NCI-H1417 treated with DMSO at 0.1 percent for 48 hours (cell line): ENCODE measurements at places on chromosomes 7 and 10.

DNA sequence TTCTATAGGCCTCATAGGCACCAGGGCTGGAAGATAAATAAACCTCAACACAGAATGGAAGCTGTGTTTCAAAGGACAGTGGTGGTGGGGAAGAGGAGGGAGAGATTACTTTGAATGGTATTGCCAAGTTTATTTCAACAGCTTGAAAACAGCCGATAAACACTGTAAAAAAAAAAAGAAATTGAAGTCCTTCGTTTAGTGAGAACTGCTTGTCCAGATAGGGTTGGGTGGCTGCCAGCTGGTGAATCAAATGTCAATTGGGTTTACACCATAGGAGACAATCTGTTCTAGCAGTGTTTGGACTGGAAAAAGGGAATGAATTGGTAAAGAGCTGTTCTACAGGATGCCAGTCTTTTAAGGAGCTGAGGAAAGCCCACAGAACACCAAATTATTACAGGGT is 254.8 kb downstream of the PHF14 start:
- DNase-seq, result no peak

DNA sequence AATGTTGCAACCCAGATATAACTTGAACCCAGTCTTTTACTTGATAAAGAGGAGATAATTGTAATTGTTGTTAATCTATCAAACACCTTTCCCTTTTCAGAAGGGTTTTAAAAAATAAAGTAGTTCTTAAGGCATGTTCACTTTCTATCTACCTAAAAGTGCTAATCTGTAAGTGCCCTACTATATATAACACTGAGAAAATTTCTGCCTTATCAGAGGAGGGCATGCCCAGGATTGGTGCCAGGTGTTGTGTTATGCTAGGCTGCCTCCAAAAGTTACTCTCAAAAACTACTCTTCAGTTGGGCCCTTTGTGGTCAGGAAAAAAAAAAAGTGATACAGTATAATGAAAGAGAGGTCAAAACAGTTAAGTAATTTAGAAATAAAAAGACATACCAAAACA is 36.3 kb downstream of the SMNDC1 start:
- no peak for DNase-seq

GRCh38 chr7:716222-716621 is 10.3 kb upstream of the DNAAF5 start:
- DNase-seq, result no peak

- no peak for DNase-seq
These were observed 19.1 kb upstream of the SOSTDC1 start for GRCh38 chr7:16484453-16485158.

DNA sequence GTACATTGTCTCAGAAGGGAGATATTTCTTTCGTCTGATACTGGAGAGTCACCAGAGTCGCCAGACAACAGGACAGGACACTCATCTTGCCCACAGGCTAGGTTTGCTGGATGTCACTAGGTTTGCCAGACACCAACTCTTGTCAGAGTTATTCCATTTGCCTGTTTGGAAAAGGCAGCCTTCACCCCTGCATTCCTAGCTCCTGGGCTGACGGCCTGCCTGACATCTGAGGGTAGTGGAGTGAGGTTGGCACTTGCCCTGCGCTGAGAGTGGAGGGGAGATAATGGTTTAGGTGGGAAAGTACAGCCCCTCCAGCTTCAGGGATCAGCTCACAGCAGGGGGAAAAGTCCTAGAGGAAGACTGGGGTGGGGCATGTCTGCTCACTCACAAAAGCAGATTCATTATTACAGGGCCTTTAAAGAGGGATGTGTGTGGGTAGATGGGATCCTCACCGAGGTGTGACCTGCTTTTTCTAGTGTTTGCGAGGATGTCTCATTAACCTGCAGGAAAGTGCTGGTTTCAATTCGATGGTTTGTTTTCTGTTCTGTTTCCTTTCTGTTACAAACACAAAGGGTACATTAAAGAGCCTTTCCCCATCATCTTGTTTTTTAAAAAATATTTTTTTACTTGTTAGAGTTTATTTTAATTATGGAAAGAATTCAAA is 79.3 kb upstream of the TNS3 start:
- DNase-seq, result no peak

- DNase-seq, result no peak
These were observed 12.8 kb downstream of the SCRN1 start for GRCh38 chr7:29976673-29977415.

- no peak for DNase-seq
These were observed 574.6 kb downstream of the GRID1 start for GRCh38 chr10:85791818-85792532.

DNA sequence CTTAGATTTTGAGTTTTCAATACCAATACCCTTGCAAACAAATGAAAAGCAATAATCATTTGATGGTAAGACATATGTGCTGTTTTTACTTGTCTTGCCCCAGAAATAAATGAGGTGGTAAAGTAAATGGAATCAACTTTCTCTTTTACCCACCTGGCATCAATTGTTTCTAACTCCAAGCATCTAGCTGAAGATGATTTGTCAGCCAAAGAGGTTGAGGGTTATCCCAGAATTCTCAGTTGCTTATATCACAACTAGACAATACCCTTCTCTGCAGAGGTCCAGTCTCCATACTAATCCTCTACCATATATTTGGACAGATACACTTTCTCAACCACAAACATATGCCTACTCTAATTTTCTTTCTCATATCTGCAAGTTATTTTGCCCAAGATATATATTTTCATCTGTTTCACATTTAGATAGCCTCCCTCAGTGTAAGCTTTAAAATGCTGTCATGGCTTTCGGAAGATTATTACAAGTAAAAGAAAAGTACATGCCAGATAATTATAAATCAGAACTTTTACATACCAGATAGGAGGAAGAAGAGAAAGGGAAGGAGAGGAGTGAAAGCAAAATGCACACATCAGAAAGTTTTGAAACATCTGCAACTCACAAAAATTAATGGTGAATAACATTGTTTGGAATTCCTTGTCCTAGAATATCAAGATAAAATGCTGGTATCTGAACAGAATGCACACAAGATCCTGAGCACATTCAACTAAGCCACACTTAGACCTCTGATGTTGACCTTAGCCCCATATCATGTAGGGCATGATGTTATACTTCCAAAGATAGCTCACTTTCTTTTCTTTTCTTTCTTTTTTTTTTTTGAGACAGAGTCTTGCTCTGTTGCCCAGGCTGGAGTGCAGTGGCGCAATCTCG is 146.6 kb downstream of the REEP3 start:
- no peak for DNase-seq

- DNase-seq, result no peak
These were observed 418.9 kb downstream of the ZNF716 start for GRCh38 chr7:57868771-57869483.
